ENCODE measurements at places on chromosomes 1 and 21. TPM values are rescaled to one million over a fixed set of nuclear protein-coding genes. Genes with fewer than 3 reads are reported as not detected.

DNA sequence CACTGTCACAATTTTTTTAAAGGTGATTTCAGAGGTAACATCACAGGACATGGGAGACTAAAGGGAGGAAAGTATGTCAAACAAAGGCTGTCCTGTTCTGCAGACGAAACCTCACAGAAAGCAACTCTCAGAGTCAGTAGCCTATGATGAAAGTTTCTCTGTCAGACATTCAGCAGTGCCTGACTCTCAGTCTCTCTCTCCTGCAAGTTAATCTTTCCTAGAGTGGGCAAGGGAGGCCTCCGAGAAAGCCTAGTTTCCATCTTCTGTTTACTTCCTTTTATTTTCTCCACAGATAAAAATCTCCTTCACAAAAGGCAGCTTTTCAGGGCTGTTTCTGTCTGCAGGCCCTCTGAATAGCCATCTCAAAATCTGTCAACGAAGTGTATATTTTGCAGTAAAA lies 24.9 kb upstream of the FMO2 start:
- DNase-seq, result no peak

- no peak for DNase-seq
Observed at GRCh38 chr1:27350663-27351540, 9.1 kb downstream of the SYTL1 start.

GRCh38 chr1:183719289-183719688 lies 66.2 kb upstream of the APOBEC4 start:
- DNase-seq, result no peak

- DNase-seq, result no peak
Observed at GRCh38 chr1:232238009-232238408, 391.9 kb downstream of the SIPA1L2 start.

- DNase-seq, result no peak
Observed at GRCh38 chr1:109216662-109217061, 2.9 kb downstream of the SARS1 start.

DNA sequence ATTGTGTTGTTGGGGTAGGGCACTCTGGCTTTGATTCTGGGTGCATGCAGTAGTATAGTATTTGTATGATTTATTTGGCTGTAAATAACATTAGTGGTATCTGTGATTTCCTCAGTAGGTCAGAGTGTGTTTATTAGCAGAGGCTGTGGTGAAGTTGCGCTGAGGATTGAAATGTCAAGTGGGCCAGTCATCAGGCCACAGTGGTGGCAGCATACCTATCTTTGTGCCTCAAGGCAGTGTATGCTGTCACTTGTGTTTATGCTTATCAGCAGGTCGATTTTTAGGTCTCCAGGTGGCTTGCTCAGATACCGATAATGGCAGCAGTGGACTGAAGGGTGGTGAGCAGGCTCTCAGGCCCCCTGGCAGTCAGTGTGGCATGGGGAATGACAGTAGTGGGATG lies 11.3 kb downstream of the LY9 start:
- DNase-seq, result peak; percentile 47

GRCh38 chr1:228848406-228848805 lies 113.1 kb downstream of the RHOU start:
- no peak for DNase-seq

DNA sequence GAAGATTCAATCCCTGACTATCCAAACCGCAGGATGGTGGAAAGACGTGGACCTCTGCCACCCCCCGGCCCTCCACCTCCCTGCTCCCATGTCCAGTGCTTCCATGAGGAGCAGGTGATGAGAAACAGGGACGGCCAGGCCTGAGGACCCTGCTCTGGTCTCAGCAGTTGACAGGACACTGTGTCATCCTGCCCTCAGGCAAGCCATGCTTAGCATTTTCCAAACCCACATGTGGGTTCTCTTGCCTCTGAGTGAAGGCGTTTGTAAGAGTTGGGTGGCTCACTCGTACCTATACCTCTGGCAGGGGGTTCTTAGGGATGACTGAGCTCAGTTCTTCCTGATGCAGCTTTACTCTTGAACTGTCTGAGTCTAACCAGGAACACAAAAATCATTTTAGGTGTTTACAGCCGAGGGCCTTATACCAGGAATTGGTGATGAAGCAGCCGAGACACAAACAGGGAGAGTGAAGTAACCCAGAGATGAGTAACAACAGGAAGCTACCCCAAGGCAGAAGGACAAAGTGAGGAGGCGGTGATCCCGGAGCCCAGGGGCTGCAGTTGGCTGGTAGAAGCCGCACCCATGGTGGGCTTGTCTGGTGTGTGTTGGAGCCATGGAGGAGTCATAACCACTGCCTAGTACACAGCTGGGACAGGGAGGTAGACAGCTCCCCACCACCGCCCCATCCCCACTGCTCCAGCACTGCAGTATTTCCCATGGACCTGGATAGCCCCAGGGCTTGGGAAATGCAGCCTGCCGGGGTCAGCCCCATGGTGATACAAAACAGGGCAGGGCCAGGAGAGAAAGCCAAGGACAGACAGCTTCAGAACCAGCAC lies 21.4 kb downstream of the MYBPH start:
- DNase-seq, result no peak

DNA sequence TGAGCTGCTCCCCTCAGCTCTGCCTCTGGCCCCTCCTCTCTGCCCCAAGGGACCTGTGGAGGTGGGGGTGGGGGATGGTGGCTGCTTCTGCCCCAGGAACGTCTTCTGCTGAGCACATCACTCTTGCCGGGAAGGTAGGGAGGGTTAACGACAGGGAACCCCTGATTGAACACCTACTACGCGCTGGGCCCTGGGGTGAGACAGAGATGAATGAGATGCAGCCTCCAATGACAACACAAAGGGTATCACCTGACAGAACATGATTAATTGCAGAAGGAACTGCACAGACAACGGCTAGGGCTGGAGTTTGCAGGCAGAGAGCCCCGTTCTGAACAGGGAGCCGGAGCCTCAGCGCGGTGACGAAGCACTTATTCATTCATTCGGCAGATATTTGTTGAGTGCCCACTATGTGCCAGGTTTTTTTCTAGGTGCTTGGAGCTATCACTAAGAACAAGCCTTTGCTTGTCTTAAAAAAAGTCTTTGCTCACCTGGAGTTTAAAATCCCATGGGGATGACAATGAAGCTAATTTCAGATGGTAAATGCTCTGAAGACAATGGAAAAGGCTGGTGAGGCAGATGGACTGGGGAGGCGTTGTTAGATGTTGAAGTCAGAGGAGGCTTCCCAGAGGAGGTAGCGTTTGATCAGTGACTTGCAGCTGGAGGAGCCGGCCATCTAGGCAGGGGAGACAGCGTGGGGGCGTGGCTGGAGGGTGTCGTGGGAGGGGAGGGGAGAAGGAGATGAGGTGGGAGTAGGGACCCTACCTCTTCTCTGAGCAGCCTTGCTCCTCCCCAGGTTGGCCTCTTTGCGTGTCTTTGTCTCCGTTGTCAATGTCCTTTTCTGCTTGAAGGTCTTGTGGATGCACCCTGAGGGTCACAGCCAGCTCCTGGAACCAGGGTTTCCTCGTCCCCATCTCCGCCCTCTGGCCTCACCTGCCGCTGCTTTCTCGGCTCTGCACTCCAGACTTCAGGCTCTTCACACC lies 103.1 kb upstream of the CSF3R start:
- DNase-seq, result no peak

GRCh38 chr1:19678493-19678892 lies 13.8 kb downstream of the HTR6 start:
- no peak for DNase-seq

DNA sequence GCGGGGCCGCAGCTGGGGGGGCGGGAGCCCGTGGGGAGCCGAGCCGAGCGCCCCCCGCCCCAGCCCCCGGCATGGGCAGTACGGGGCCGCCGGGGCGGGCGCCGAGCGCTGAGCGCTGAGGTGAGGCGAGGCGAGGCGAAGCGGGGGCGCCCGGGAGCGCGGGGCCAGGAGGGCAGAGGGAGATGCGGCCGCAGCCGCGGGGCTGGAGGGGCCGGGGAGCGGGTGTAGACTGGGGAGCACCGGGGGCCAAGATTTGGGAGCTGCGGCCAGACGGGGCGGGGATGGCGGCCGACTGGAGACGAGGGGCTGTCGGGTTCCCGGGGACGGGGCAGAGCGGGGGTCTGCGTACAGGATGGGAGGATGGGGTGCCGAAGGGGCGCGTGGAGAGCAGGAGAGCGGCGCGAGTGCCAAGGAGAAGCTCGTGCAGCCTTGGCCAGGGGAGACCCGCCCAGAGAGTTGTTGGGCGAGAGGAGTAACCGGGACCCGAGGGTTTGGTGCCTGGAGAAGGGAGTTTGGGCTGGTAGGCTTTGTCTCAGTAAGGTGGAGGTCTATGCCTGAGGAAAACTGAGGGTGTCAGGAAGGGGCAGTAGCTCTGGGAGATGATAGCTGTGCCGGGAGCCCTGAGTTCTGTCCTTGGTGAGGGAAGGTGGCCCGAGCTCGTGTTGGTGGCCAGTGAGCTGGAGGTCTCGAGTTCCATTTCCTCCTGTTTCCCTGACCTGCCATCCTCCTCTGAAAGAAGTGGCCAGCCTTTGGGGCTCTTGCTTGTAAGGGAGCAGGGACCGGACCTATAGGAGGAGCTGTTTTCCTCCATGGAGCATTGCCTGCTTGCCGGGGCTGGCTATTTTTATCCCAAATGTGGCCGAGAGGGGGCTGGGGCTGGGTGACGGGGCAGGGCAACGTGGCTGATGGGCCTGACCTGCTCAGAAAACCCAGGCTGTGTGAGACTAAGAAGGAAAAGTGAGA lies 539 bp downstream of the ATP8B2 start:
- peak; percentile 66 for DNase-seq

- no peak for DNase-seq
Observed at GRCh38 chr1:219651993-219652392, 39.1 kb upstream of the ZC3H11B start.

DNA sequence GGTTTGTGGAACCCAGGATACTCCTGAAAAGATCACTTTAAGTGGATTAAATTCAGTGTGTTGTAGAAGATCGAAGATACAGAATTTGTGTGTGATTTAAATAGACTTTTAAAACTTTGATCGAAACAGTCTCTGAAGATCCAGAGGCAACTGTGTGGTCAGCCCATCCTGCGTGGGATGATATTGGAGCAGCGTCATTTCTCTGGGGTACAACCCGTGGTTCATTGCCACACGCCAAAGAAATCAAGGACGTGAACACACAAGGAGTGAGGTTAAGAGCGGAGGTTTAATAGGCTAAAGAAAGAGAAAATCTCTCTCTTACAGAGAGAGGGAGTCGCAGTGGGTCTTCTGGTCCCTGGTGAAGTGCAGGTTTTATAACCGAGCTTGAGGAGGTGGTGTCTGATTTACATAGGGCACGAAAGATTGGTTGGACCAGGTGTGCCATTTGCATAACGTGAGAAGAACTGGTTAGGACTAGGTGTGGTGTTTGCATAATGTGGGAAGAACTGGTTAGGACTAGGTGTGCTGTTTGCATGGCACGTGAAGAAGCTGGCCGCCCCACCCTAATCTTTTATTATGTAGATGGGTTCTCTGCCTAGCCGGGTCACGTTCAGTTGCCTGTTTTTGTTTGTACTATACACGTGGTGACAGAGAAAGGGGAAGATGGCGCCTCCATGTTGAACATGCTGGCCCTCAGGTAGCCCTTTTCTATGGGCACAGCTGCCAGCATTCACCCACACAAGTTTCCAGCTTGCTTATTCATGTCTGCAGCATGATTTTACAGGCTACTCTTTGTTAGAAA lies 82.3 kb downstream of the ADSS2 start:
- no peak for DNase-seq

GRCh38 chr1:1562556-1563195 lies 12.0 kb downstream of the SSU72 start:
- no peak for DNase-seq

DNA sequence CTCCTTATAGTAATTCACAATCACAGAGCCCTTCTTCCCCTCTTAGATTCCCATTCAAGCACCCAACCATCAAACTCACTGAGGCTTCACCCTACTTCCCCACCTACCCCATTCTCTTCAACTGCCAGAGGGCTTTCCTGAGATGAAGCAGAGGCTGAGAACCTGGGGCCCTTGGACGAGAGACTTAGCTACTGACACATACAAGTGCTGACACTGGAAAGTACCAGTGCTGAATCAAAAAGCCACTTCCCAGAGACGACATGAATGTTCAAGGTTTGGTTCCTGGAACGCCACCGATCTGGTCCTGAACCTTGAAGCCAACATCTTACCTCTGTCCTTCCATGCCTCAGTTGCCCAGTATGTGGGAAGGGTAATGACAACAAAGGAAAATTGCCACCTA lies 16.6 kb upstream of the RAP1A start:
- DNase-seq, result peak; percentile 71

DNA sequence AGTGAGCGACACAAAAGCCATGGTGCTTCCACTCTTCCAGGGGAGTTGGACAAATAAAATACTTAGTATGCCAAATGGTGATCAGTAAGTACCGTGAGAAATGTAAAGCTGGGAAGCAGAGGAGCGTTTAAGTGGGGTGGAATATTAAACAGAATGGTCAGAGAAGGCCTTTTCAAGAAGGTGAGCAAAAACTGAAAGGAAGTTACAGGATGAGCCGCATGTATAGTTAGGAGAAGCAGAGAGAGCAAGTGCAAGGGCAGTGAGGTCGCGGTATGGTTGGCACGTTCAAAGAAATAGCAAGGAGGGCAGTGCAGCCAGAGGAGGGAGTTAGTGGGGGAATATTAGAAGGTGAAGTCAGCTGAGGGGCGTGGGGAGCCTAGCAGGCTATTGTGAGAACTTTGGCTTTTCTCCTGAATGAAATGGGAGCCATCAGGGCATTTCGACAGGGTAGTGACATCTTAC lies 748 bp upstream of the ATP6V0B start:
- DNase-seq, result no peak

DNA sequence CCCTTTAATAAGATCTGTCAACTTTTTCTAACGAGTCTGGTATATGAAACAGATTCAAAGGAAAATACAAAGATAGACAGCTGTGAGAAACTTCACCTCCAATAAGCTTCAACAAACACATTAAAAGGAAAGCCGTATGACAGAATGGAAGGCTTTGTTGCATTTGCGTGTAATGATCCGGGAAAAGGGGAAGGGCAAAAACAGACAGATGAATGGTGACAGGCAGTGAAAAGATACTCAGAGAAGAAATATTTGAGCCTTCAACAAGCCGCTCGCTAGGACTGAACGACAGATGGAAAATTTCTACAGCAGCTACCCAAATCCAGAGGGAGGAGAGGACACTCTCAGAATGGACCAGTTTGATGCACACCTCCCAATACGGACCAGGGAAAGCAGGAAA lies 14.9 kb downstream of the COPA start:
- no peak for DNase-seq

GRCh38 chr1:210908257-210908656 lies 225.7 kb downstream of the KCNH1 start:
- no peak for DNase-seq

Gene SYT6
- total RNA-seq, result not detected

Gene NFASC
- not detected for total RNA-seq

Gene TNN
- 0.07 TPM for total RNA-seq

Gene ALX3
- total RNA-seq, result not detected

Gene BLACAT1
- not detected for total RNA-seq

Gene FABP3
- not detected for total RNA-seq

Gene HDGF
- 232 TPM for total RNA-seq
